ENCODE measurements at places on chromosomes 2 and 18.

- no peak for DNase-seq
Observed at GRCh38 chr18:21897811-21898210, 157.2 kb downstream of the MIB1 start.

- no peak for DNase-seq
Observed at GRCh38 chr2:171411791-171412483, 21.9 kb downstream of the METTL8 start.

- no peak for DNase-seq
Observed at GRCh38 chr2:26327291-26328272, 18.4 kb upstream of the SELENOI start.

DNA sequence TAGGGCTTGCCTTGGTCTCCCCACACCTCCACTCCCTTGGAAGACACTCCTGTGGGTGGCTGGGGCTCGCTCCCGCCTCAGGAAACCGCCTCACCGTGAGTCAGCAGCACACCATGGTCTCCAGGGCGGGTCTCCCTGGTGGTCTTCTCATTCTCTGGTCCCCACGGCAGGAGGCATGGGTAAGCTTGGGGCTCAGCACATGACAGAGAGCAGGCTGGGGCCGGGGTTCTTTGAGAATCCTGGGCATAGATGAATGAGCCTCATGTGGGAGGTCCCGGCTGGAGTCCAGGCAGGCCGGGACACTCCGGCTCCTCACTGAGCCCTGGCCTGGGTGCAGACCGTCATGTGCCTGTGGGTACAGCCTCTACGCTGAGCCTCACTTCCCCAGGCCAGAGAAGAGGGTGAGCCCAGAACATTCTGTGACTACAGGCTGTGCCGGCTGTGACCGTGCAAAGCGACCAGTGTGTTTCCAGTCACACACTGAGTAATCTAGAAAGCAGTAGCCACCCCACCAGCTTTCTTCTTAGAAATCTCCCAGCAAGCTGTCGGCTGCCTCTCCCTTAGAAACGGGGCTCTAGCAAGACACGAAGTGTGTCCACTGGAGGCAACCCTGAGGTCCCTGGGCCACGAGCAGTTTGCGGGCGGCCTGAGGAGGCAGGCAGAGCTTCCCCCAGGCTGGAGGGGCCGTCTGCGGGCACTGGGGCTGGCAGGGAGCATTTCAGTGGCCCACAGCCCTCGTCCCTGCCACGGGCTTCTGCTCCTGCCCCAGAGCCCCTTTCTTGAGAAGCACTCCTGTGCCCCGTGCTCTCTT lies 93.1 kb downstream of the RHOB start:
- no peak for DNase-seq

DNA sequence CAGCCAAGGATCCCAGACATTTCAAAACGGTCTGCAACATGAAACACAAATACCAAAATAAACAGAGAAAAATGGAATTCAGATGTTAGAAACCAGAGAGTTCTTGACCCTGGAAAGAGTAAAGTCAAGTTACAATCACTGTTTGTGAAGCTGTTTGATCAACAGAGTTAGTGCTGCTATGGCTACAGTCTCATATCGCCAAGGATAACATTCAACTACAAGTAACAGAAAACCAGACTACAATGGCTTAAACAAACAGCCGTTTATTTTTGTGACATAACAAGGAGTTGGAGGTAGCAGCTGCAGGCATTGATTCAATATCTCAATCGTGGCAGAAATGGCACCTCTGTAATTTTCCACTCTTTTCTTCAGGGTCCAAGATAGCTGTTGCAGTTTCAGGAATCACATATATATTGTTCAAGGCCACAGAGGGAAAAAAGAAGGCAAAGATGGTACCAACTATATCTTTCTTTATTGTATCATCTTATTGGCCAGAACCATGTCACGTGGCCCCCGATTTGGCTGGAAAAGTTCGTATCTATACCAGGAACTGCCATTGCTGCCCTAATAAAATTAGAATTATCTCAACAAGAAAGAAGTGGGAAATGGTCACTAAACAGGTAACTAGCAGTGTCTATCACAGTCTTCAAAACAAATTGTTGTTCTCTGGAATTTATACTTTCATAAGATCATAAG lies 17.7 kb upstream of the HNRNPLL start:
- no peak for DNase-seq
